Activated CD8-positive, alpha-beta memory T cell treated with anti-CD3 and anti-CD28 coated beads for 1 hour (primary cell): ENCODE measurements at places on chromosomes 2 and 18.

DNA sequence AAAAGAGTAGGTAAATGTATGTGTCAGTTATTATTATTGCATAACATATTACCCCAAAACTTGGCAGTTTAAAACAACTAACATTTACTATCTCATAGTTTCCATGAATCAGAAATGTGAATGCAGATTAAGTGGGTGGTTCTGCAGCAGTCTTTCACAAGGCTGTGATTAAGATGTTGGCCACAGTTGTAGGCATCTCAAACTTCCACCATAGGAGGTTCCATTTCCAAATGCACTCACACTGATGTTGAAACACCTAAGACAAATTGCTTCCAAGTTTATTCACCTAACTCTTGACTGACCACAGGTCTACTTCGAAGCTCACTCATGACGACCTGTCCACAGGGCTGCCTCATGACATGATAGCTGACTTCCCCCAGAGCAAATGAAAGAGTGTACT, 360.8 kb downstream of the GRB14 start:
- DNase-seq: no peak

- DNase-seq: no peak
Measured at GRCh38 chr18:45218436-45218835, 396.8 kb upstream of the SLC14A2 start.

GRCh38 chr2:23286758-23287704, 97.9 kb upstream of the KLHL29 start:
- DNase-seq: no peak

DNA sequence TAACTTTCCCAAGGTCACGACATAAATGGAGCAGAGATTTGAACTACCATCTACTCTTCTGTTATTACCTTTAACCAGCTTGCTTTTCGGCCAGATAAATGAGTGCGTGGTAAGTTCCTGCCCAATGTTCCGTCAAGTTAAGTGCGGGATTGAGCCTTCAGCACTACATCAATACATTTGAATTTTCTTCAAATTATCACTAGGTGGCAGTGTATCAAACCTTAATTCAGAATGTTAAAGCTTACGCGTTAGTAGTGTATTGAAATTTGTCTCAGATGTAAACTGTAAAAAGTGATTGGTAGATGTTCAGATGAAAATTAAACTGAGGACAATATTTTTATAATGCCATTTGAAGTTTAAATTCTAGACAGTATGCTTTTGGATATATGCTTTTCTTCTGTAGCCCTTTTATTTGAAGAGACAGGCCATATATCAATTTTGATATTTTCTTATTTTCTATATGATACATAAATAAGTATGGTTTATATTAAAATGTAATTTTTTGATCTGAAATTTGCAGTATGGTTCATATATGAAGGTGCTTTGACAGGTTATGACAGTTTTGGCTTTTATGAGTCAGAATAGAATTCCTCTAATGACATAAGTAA, 681.3 kb downstream of the ADCYAP1 start:
- DNase-seq: no peak

DNA sequence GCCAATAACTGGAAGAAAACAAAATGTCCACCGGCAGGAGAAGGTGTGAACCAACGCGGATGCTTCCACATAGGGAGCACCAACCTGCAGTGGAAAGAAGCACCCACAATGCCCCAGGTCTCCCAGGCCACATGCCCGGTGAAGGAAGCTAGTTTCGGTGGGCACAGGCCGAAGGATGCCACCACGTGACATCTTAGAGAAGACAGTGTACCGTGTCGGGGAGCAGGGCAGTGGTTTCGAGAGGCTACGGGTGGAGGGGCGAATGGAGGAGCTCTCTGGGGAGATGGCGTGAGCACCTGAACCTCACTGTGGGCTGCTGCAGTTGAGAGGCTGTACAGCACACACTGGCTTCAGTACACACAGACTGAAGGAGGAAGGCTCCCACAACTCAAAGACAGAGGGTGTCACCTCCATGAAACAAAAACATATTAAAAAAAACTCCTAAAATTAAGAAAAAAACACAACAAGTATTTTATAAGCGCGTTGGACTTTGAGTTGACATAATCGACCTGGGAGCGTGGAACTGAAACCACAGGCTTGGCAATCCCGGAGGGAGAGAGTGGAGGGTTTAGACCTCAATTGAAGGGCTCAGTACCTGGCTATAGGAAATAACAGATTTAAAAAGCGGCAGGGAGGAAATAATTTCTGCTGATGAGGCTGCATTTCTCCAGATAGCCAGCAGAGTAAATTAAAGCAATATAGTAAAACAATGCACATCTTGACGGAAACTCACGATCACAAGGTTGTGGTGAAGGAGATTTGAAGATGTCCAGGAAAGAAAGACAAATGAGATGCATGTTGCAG, 160.1 kb downstream of the RTP5 start:
- no peak for DNase-seq

DNA sequence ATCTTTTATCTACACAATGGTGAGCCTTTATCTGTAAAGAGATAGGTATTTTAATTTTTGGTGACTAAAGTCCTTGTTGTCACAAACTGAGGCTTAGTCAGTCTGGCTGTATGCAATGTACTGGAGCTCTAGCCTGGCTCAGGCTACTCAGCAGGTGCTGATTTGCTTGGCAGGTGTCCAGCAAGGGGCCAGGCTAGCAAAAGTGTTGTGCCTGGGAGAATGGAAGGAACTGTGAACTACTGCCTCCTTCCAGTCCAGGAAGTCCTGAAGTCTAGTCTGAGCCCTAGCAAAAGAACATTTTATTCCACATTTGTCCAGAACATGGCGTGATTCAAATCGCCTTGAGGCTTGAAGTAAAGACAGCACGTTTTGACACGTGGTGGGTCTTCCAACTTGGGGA, 260.5 kb downstream of the CCDC85A start:
- DNase-seq: no peak

- DNase-seq: no peak
Measured at GRCh38 chr2:36044411-36044810, 311.2 kb upstream of the CRIM1 start.

DNA sequence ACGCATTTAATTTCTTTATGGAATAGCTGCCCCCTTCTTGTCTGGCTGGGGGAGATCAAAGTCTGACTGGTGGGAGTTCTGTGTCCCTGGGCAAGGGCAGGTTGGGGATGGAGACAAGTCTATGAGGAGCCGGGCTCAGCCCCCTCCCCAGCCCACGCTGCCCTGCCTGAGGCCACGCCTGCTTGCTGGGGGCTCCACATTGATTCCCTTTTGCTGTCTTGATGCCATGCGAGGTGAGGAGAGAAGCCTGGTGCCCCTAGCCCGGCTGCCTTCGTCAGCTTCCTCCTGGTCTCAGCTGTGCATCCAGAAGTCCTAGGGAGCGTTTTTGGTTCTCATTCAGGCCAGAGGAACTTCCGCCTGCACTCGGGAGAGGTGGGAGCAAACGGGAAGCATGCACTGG, 247.9 kb downstream of the NDUFA10 start:
- DNase-seq: no peak

- no peak for DNase-seq
Measured at GRCh38 chr2:17148407-17149145, 369.7 kb downstream of the RAD51AP2 start.

GRCh38 chr18:48140731-48141130, 210.3 kb upstream of the SMAD2 start:
- no peak for DNase-seq

DNA sequence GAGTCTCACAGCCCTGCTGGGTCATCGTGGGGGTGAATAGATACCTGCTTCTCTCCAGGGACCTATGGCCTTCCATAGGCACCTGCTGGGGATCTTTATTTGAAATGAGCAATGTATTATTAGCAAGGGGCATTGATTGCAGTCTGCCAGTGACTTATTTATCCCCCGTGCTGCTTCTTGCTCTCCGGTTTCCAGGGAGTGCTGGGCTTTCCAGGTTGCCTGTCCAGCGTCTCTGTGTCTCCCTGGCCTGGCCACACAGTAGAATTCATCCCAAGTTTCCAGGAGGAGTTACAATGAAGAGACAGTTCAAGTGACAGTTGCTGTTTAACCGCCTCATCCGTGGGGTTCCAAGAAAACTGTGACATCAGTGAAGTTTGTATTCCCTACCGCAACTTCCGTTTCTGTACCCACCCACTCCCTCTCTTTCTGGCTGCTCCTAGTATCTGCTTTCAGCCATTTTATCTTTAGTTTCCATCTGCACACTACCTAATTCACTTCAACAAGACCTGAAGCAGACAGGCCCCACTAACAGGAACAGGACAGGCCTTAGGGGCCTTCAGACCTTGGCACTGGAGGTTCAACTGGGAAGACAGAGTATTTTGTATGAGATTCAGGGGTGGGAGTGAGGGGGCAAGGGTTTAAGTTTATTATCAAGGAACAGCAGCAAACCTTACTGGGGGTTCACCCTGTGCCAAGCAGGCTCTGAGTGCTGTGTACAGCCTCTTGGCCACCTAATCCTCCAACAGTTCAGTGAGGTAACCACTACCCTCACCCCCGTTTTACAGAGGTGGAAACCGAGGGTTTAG, 134.8 kb downstream of the PRKCE start:
- no peak for DNase-seq

GRCh38 chr2:41903474-41904135, 144.2 kb upstream of the PKDCC start:
- no peak for DNase-seq

DNA sequence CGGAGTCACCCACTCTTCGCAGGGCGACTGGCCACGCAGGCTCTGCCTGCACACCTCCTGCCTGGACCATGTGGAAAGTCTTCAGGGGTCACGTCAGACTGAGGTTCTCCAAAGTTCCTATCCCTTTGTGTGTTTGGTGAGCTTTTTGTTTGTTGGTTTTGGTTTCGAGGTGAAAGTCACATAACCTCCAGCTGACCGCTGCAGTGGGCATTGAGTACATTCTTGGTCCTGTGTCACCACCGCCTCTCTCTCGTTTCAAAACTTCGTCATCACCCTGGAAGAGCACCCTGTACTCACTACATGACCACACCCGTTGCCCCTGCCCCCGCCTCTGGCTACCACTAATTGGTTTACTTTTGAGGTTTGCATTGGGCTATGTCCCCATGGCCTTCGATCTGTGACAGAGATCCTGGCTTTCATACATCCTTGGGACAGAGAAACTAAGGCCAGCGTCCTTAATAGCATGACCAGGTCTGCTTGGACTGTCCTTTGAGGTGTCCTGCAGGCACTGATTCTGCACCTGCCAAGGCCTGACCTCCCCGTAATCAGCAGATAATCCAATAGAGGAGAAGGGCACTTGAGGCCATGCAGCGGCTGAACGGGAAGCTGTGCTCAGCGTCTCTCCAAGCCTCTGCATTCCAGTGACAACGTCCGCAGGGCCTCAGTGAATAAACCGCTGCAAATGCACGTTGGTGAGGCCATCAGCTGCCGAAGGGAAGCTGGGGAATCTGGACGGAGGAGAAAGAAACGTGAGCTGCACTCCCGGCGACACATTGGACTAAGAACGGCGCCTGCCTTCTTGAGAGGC, 46.8 kb downstream of the SH3BP4 start:
- DNase-seq: no peak

DNA sequence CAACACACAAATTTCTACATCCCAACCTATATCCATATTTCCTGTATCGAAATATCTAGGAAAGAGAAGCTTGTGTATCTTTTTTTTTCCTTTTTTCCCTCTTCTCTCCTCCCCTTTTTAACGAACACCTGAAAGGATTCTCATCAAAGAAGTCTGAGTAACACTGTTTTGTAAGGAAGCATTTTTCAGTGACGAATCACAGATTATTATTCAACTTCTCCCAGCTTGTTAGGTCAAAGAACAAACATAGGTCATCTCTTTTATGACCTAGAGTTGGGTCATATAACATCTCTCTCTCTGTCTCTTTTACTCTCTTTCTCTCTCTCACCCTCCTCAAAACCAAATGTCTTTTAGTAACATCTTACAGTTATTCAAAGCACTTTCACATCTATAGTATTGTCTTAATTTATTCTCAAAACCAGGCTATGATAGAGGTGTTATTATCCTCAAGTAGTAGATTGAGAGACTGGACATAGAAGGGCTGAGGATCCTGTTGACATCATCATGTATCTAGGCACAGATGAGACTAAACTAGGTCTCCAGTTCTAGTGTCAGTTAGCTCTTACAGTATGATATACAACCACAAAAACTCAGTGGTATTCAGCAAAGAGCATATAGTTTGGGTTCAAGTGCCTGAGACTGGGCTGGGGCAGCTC, 80.1 kb upstream of the SPOPL start:
- no peak for DNase-seq

- no peak for DNase-seq
Measured at GRCh38 chr2:70962211-70962884, 16.1 kb upstream of the ANKRD53 start.

DNA sequence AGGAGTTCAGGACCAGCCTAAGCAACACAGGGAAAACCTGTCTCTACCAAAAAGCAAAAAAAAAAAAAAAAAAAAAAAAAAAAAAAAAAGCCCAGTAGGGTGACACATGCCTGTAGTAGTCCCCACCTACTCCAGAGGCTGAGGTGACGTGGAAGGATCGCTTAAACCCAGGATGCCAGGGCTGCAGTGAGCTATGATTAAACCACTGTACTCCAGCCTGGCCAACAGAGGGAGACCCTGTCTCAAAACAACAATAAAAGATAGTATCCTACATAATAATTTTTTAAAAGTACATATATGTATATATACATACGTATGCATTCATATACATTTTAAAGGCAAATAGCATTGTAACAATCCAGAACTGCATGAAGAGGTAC, 51.7 kb downstream of the SOS1 start:
- DNase-seq: no peak

GRCh38 chr2:178088774-178089270, 16.2 kb upstream of the PDE11A start:
- DNase-seq: no peak

DNA sequence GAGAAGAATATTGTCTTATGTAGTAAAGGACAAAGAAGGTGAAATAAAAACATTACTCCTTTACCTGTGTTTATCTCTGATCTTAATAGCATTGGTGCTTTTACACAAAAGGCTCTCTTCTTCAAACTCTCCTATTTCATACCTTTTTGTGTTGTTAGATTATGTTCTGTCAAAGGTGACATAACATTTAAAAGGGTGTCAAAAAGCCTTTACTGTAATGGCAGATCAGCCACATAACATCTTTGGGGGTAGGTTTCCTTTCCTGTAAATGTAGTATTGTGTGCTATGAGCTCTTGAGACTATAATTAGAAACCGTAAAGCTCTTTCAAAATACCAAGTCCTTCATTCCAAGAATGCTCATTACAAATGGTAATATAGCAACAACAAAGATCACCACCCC, 400.1 kb downstream of the LNPK start:
- DNase-seq: no peak

GRCh38 chr18:14031053-14031452, 101.2 kb downstream of the ZNF519 start:
- DNase-seq: no peak

- no peak for DNase-seq
Measured at GRCh38 chr2:219998107-219998506, 370.7 kb downstream of the SLC4A3 start.
